ENCODE measurements at places on chromosomes 7 and 10.
A peak's percentile ranks its signal among the peaks of the same experiment; 100 is the strongest.

DNA sequence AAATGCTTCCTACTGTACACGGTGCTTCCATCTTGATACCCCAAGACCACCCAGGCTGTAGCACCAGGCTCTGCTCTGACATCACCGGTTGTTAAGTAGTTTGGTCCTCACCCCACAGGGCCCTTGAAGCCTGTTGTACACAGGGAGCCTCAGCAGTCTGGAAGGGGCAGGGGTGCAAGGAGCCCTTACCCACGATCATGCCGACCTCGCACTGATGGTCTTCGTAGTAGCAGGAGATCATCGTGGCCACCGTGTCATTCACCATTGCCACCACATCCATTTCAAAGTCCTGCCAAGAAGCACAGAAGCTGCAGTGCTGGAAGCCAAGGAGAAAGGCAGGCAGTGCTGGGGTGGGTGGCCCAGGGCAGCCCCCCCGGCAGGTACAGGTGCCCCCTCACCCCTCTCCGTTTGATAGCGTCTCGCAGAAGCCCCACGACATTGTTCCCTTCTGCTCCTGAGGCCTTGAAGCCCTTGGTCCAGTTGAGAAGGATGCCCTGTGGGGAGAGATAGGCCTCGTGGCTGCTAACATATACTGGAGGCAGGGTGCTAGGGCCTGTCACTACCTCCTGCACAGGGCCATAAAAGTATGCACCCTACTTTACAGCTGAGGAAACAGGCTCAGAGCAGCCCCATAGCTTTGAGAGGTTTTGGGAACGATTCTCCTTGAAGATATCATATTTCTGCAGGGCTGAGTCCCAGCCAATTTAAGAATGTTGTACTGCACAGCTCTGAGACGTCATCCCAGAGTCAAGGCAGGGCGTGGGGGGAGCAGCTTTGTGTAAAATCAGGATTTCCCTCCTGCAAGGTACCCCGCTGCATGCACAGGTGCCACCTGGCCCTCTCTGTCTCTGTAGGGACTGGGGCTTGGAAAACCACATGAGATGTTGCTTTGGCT lies 8.7 kb upstream of the MYL7 start:
- no peak for DNase-seq

DNA sequence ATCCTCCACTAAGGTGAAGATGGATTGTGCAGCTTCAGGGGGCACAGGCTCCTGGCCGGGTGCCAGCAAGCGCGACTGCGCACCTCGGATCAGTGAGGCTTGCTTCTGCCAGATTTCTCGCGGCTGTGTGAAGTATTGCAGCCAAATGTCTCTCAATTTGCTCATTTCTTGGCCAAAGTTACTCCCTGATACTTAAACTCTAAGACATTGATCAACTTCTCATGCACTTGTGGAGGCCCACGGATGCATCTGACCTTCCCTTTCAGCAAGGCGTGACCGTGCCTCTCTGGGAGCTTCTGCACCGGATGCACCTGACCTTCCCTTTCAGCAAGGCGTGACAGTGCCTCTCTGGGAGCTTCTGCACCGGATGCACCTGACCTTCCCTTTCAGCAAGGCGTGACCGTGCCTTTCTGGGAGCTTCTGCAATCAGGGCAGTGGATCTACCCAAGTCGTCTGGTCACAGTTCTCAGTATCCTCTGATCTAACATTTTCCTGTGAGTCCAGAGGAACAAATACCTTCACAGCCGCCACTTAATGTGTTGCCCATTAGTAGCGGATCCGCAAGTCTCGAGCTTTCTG lies 248.3 kb downstream of the ADARB2 start:
- no peak for DNase-seq

DNA sequence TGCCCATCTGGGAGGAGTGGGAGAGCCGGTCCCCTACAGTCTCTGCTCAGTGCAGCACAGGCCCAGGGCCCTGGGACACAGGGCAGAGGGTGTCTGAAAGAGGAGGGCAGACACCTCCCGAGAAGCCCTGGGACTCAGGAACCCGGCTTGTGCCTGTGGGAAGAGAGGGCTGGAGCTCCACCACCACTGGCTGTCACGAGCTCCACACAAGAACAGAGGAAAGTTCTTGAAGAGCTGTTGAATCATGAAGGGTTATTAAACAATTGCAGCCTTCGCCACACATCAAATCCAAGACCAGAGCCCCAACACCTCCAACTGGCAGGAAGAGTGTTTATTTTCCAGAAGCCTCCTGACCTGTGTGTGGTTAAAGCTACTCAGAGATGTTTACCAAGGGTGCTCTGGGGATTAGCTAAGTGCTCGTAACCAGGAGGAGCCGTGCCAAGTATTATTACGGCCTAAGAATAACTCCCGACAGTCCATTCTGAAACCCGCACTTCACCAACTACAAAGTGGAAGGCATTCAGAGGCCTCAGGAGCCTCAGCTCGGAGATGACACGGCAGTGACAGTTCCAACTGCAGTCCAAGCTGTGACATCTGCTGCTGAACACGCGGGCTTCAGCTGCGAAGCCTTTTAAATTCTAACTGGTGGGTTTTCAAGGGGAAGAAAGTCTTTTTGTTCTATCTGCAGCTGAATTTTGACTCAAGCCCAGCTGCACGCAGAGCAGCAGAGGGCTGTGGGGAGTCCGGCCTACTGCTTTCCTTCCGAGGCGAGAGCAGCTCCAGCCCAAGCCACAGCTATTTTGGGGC lies 75.1 kb downstream of the MAD1L1 start:
- no peak for DNase-seq

DNA sequence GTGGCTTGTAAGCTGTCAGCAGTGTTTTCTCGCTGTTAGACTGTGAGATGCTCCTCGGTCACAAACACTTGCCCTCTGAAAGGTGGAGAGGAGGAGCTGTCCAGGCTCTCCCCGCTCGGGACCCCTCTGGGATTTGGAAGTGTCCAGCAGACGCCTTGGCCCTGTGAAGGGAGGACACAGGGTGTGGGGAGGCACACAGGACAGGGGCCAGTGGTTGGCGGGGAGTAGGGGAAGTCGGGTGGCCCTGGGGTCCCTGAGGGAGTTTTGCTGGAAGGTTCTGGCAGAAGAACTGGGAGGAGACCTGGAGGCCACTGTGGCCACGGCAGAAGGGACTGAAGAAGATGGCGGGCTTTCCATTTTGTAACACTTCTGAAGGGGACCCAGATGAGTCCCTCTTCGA lies 47.2 kb upstream of the DPYSL4 start:
- DNase-seq = no peak

- DNase-seq = no peak
Observed at GRCh38 chr10:120076996-120077706, 184.6 kb downstream of the SEC23IP start.

DNA sequence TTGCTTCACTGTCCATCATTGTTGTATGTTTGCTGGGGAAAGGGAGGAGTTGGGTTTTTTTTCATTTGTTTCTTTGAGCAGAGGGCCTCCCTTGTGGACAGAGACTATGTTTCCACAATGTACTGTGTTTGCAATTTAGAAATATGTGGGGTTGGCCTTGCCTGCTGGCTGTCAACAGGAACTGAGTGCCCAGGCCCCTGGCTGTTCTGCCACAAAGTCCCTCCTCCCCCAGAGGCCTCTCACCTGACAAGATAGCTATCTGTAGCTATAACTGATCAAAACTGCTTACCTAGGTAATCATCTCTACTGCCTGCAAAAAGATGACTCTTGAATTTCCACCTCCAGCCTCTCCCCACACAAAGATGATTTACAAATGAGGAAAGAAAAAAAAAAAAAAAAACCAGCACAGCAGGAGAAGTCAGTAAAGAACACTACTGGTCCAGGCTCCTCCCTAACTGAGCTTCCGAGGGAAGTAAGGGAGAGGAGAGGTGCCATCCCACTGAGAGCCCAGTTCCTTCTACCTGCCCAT lies 121.8 kb downstream of the SGMS1 start:
- DNase-seq = no peak

GRCh38 chr10:92751534-92751811 lies 61.7 kb downstream of the HHEX start:
- no peak for DNase-seq

- DNase-seq = no peak
Observed at GRCh38 chr10:70130878-70131559, 1.6 kb downstream of the AIFM2 start.

DNA sequence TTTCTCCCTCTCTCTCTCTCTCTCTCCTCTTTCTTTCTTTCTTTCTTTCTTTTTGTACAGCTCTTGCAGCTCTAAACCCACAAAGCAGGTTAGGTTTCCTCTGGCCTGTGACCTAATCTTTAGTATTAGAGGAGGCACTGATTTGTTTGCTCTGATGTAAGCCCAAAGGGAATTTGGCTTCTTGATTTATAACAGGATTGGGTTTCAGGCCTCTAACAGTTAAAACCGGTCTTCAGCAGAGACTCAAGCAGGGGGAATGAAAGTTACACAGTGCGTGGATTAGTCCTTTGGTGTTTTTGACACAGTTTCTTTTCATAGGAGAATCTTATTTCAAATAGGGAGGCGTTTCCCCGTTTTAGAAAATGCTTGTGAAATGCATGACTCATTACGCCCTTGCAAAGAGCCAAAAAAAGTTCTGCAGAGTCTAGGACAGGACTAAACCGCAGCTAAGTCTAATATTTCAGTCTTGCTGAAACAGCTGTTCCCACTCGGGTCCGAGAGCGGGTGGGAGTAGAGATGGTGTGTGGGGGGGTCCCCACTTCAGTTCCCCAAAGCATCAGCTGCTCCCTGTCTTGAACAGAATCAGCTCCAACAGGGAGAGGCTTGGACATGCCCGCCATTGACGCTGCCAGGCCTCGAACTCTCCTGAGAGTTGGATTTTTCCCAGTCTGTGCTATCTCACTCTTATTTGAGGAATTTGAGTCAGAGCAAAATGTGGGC lies 296.5 kb upstream of the PITRM1 start:
- DNase-seq = peak; percentile 17

DNA sequence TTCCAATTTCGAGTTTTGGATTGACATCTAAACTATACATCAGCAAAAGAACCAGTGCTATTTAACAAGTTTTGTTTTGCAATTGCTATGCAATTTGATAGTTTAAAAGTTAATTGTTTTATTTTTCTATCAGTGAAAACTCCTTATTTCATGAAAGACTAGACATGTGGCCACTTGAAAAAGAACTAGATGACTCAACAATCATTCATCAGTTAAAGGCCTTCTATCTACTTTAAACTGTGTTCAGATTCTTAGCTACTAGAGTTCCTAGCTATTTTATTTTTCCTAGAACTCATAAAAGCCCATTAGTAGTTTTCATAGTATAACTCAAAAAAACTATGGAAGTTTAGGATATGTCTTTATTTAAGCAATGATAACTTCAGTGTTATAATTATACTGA lies 104.6 kb upstream of the LSM8 start:
- DNase-seq = no peak

Data from activated CD4-positive, alpha-beta T cell treated with anti-CD3 and anti-CD28 coated beads for 24 hours (primary cell).